Activated T-cell treated with anti-CD3 and anti-CD28 coated beads, Interleukin-2, amount 50 U/mL, for 72 hours (primary cell): ENCODE measurements at places on chromosomes 3 and 15. TPM values are rescaled to one million over a fixed set of nuclear protein-coding genes. Genes with fewer than 3 reads are reported as not detected.
A peak's percentile ranks its signal among the peaks of the same experiment; 100 is the strongest.

GRCh38 chr3:124217542-124217941 is 225.6 kb upstream of the ROPN1 start:
- peak; percentile 20 for DNase-seq
- no peaks in the 10 kb centered on the region for H3K4me1 ChIP-seq
- H3K27ac ChIP-seq: no peak overlapping the region

CNTN4 gene
- 0.79 TPM for total RNA-seq

DNA sequence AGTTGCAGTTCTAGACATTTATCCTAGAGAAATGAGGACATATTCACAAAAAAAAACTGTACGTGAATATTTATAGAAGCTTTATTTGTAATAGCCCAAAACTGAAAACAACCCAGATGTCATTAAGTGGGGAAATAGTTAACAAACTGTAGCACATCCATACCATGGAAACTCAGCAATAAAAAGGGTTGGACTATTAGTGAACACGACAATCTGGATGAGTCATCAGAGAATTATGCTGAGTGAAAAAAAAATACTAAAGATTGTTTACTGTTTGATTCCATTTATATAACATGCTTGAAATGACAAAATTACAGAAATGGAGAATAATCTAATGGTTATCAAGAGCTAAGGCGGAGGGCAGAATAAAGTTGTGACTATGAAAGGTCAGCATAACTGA is 59.5 kb downstream of the CPA3 start:
- no peak overlapping the region for H3K27ac ChIP-seq
- no peaks in the 10 kb centered on the region for H3K36me3 ChIP-seq
- peaks cover 6% of the 10 kb centered on the region for H3K27me3 ChIP-seq
- no peaks in the 10 kb centered on the region for H3K4me1 ChIP-seq
- no peak for DNase-seq

- DNase-seq: no peak
- no peak overlapping the region for H3K4me3 ChIP-seq
- no peaks in the 10 kb centered on the region for H3K27me3 ChIP-seq
- H3K36me3 ChIP-seq: peaks cover 58% of the 10 kb centered on the region
Observed at GRCh38 chr3:18354701-18355100, 70.4 kb downstream of the SATB1 start.

GRCh38 chr3:51297333-51297732 is 87.8 kb upstream of the MANF start:
- H3K27me3 ChIP-seq: no peaks in the 10 kb centered on the region
- H3K27ac ChIP-seq: no peak overlapping the region
- no peak overlapping the region for H3K4me3 ChIP-seq
- no peak for DNase-seq
- H3K36me3 ChIP-seq: peaks cover 2% of the 10 kb centered on the region

EPB42 gene
- not detected for total RNA-seq

DNA sequence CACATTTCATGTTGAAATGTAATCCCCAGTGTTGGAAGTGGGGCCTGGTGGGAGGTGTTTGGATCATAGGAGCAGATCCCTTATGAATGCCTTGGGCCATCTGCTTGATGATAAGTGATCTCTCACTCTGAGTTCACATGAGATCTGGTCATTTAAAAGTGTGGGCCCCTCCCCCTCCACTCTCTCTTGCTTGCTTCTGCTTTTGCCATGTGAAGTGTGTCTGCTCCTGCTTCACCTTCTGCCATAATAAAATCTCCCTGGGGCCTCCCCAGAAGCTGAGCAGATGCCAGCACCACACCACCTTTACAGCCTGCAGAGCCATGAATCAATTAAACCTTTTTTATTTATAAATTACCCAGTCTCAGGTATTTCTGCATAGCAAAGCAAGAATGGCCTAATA is 14.2 kb upstream of the CD200R1L start:
- DNase-seq: no peak
- H3K27ac ChIP-seq: no peak overlapping the region
- H3K4me3 ChIP-seq: no peak overlapping the region
- H3K4me1 ChIP-seq: peaks cover 20% of the 10 kb centered on the region
- peaks cover 4% of the 10 kb centered on the region for H3K36me3 ChIP-seq

AADACL2 gene
- not detected for total RNA-seq

- no peak overlapping the region for H3K27ac ChIP-seq
- peaks cover 23% of the 10 kb centered on the region for H3K27me3 ChIP-seq
- no peaks in the 10 kb centered on the region for H3K36me3 ChIP-seq
- H3K4me3 ChIP-seq: no peak overlapping the region
- no peak for DNase-seq
- H3K4me1 ChIP-seq: peaks cover 9% of the 10 kb centered on the region
Observed at GRCh38 chr3:32821686-32822296, 4.0 kb downstream of the TRIM71 start.

DNA sequence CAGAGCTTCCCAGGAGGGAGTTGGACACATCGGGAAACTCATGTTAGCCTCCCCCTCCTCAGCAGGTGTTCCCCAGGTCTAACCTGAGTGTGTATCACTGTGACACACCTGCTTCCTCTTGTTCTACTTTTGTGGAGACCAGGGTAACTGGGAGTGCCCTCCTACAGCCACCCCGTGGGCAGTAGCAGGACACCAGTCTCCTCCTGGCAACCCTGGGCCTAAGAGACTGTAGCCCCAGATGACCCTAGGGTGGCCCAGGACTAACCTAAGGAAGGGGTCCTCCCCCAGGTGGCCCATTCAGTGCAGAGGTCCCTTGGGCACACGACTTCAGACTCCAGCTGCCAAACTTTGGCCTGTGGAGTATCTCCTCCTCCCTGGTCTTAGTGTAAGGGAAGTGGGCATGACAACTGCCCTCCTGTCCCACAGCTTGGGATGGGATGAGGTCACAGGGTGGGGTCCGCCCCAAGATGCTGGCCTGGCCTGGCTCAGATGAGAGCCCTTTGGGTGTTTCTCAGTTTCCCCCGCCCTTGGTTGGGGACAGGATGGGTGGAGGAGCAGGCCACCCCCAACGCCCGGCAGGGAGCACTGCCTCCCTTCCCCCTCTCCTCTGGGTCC is 4.8 kb downstream of the CSK start:
- DNase-seq: no peak
- peak overlapping the region; percentile 88 for H3K4me3 ChIP-seq
- H3K36me3 ChIP-seq: peaks cover 23% of the 10 kb centered on the region
- H3K27ac ChIP-seq: peak overlapping the region; percentile 83

DNA sequence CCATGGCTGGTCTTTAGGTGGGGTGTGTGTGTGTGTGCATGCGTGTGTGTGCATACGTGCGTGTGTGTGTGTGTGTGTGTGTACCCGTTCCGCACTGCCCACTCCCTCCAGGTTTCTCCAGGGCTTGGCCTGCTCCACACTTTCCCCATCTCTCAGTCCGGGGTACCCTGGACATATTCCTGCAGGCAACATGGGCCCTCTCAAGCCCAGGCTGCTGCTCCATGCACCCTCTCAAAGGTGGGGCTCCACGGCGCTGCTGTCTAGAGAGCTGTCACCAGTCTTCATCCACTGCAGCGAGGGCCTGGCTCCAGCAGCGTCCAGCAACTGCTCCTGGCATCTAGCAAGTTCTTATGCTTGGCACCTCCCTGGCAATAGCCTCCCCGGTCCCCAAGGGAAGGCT is 86.1 kb downstream of the ATP10A start:
- H3K4me3 ChIP-seq: no peak overlapping the region
- DNase-seq: no peak
- no peaks in the 10 kb centered on the region for H3K27me3 ChIP-seq
- H3K27ac ChIP-seq: no peak overlapping the region

SLC9C1 gene
- not detected for total RNA-seq

DNA sequence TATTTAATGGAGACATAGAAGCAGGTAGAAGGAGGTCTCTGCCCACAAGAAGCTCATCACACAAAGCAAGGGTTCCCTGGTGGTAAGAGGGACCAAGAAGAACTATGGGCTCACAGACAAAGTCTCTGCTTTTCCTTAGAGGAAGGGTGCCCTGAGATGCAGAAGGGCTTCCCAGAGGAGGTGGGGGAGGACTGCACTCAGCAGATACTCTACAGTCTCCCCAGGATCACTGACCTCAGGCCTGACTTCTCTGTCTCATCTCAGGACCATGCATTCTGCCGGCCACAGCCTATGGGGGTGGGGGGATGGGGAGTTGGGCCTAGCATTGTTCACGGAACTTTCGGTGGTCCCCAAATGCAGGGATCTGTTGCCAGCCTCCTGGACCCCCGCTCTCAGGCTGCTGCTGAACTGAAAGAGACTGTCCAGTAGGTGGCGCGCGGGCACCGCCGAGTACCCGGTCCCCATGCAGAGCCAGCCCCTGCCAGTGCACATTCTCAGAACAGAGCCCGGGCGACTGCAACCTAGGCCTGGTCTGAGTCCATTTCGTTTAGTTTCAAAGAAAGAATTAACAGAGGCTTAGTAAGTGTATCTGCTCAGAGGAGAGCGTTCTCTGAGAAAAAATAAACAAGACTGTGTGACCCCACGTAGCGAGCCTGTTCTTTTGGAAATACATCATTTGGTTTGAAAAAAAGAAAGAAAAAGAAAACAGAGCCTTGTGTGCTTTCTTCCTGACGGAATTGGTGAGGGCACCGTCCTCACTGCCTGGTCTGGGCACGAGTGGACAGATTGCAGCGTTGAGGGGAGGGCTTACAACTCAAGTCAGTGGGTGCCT is 74.1 kb downstream of the LRTM1 start:
- no peak overlapping the region for H3K27ac ChIP-seq
- peaks cover 8% of the 10 kb centered on the region for H3K27me3 ChIP-seq
- no peaks in the 10 kb centered on the region for H3K36me3 ChIP-seq
- peak; percentile 66 for DNase-seq

FOXB1 gene
- total RNA-seq: 6.0 TPM

DNA sequence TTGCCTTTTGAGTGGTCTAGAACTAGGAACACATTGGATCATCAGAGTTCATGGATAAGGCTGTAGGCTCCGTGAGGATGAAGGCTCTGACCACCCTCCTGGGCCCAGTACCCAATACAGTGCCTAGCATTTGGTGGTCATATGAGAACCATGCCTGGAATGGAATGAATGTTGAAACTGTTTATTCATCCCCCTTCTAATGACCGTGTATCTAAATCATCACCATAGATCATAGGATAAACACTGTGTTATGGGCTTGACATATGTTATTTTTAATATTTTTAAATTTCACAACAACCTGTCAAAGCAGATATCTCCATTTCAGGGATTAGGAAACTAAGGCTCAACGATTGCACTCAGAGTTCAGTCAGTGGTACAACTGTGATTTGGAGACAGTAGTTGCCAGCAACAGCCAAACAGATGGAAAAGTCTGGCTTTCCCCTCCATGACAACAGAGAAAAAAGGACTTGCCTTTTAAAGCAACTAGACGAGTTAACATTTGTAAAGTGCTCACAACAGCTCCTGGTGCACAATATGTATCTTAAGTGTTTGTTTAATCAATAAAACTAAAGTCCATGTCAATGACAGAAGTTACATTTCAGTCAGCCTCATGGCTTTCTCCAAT is 89.6 kb downstream of the TMEM266 start:
- H3K4me1 ChIP-seq: peaks cover 22% of the 10 kb centered on the region
- no peaks in the 10 kb centered on the region for H3K36me3 ChIP-seq
- no peak overlapping the region for H3K27ac ChIP-seq
- peaks cover 31% of the 10 kb centered on the region for H3K27me3 ChIP-seq
- DNase-seq: no peak
- H3K4me3 ChIP-seq: no peak overlapping the region

GRCh38 chr15:82805994-82806406 is at the start of gene FSD2:
Gene FSD2, minus strand, starts transcription at chr15:82806069. Its CDS starts 18,679 bp downstream, at chr15:82787390.
- peaks cover 22% of the 10 kb centered on the region for H3K4me1 ChIP-seq
- no peak within 1 kb of the TSS for H3K27ac ChIP-seq
- no peak within 1 kb of the TSS for H3K4me3 ChIP-seq
- DNase-seq: no peak
- no peaks in the 10 kb centered on the region for H3K36me3 ChIP-seq

UBA3 gene
- total RNA-seq: 81.5 TPM
